ENCODE measurements at places on chromosomes 7 and 10.

GRCh38 chr10:91743465-91743864 lies 54.8 kb upstream of the TNKS2 start:
- no peak for DNase-seq

- no peak for DNase-seq
Observed at GRCh38 chr10:132790934-132791829, 5.2 kb upstream of the NKX6-2 start.

DNA sequence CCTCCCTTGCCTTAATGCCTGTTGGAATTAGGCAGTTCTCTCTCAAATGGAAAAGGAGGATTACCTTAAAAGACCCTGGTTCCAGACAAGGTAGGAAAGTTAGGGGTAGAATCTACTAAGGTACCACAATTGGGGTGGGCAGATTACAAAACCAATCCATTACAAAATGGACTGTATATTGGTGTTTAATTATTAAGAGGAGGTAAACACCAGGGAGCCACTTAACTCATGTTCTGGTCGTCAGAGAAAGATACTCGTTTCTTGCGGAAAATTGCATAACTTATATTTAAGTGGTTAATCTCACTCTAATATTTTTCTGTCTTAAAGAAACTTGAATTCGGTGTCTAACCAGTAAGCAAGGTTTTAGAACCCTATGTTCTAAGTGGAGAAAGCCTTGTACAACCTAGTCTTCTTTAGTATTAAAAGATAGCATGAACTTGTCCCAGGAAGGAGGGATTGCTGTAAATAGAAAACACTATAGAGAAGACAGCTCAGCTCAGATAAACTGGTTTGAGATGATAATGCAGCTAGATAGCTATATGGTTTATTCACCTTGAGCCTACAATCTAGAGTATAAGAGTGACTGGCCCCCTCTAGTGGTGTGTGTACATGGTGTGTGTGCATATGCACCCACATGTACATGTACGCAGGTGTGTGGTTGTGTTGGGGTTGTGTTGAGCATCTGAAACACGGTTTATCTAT lies 58.0 kb upstream of the STRIP2 start:
- no peak for DNase-seq

DNA sequence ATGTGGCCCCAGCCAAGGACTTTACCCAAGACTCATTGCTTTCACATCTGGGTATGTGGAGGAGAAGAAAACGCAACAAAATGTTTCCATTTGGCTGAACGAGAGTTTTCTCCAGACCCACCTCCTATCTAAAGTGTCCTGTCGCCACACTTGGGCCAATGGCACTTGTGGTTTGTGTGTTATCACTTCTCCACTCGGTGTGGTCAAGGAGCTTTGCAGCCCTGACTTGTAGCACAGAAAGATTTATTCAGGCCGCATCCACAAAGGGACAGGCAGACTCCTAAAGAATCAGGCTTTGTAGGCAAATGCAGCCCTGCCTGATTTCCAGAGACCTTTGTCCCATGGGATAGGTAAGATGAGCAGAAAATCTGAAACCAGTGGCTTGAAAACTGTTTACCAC lies 12.8 kb upstream of the LRRC4 start:
- no peak for DNase-seq

DNA sequence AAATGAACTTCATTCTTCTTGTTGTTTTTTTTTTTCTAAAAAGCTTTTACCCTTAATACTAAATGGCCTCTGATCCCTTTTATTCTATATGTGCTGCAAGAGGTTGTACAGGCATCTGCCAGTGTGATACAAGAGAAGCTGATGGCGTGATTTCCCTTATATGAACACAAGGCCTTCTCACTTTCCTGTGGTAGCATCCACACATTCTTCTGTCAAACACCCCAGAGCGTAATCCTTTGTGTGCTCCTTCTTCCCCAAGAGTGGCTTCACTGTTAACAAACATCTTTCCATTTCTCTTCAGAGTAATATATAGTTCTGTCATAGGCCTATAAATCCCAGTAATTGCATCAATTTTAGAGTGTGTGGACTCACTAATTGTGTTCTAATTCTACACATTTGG lies 86.3 kb upstream of the CAPZA2 start:
- DNase-seq: no peak

DNA sequence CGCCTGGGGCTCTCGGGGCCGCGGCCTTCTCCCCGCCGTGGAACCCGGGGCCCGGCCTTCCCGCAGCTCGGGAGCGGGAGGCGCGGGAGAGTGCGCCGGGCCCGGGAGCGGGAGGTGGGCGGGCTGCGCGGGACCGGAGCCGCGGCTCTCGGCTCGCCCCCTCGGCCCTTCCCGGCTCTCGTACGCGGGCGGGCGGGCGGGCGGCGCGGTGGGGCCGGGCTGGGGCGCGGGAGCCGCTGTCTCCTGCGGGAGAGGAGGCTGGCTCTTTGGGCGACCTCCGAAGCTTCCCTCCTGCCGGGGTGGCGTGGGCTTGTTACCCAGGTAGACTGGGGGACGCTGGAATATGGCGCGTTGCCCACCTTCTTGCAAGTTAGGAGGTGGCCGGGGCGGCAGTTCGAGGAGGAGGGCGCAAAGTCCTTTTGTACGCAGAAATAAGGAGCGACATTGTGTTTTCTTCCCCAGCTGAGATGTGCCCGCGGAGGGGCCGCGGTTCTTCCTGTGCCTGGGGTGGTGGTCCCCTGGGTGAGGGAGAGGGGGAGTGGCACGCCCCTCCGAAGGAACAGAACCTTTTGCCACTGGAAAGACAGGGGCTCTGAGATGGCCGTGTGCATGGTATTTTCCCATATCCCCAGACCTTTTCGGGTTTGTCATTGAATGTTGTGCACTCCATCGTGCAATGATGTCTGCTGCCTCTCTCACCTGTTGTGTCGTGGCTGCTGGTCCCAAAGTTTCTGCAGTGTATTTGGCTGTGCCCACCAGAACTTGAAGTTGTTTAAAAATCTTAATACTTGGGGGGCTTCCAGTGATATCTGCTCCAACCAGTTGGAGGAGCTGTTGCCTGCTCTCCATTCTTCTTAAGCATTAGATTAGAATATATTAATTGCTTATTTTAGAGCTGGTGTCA lies 844 bp downstream of the NRF1 start:
- peak; percentile 18 for DNase-seq

GRCh38 chr7:141950806-141951205 lies 4.0 kb upstream of the CLEC5A start:
- no peak for DNase-seq

DNA sequence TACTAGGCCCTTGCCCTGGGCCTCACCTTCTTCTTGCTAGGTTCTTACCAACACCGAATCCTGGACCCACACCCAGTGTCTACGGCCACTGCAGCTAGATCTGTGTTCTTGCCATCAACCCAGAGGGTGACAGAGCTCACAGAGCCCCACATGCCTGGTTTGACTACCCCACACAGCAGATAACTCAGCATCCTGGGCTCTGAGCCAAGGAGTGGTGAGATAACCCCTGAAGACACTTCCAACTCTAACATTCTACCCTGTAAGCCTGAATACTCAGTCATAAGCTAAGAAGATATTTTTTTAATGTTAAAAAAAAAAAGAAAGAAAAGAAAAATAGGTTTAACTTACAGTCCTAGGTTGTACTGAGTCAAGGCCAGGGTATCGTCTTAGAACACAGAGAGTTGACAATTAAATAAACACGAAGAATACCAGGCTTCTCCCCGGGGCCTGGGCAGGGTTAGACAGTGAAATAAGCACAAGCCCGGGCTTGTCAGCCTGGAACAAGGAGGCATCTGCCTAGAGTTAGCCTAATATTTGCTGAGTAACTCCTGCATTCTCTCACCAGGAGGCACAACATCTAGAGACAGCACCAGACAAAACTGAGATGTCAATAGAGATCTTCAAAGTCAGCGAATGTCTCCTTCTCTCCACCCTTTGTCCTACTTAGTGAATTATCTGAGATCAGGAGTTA lies 556.5 kb upstream of the LRRN3 start:
- no peak for DNase-seq

GRCh38 chr10:69780077-69780476 lies 21.6 kb upstream of the COL13A1 start:
- DNase-seq: no peak

- no peak for DNase-seq
Observed at GRCh38 chr7:110090110-110090820, 1000.7 kb upstream of the LRRN3 start.

DNA sequence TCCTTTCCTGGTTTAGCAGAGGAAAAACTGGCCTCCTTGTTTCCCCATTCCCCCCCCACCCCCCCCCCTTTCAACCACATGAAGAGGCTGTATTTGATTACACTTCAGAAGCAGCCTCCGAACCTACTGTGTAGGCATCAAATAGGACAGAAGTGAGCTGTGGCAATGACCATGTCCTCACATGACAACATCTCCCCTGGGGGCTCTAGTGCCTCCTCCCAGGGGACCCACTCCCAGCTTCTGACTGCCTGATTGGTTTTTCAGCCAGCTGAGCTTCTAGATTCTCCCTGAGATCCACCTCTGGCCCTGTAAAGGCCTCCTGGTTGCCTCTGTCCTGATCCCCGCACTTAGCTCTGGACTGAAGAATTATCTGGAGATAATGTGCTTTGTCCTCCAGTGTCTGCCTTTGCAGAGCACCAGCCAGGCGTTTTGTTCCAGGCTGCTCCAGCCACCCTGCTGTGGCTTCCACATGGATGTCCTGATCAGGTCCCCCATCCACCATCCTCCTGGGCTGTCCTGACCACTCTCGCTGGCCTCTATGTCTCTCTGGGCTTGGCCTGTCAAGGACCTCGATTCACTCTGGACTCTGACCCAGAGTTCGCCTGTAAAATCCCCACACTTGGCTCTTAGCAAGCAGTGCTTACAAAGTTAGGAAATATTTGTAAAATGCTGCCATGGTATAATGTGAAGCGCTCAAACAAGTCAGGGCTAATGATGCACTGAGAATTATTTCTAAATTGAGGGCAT lies 42.4 kb upstream of the TOMM7 start:
- no peak for DNase-seq

GRCh38 chr10:49158915-49159314 lies 25.1 kb upstream of the FAM170B start:
- DNase-seq: no peak

GRCh38 chr10:110241407-110241806 lies 34.0 kb downstream of the MXI1 start:
- no peak for DNase-seq

DNA sequence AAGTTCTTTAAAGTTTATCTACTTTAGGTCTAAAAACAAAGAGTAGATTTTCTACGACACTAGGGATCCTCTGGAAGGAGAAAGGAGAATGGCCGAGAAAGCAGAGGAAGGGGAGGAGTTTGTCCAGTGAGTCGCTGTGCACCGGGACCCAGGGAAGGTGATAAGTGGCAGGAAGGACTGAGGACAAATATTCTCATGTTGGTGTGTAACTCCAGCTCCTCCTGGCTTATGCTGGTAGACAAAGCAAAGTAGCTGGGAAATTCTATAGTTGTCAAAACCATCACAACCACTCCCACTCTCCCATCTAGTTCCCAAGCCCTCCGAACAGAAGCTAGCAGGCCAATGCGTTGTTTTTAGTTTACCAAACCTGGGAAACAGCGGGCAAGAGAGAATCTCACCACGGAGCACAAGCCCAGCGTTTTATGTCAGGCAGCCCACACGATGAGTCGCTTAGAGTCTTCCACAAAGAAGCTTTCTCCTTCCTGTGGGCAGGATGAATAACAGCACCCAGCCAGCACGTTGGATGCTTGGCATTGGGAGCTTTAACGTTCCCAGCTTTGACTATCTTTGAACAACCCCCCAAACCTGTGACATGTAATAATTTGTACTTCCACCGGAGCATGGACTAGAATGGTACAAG lies 32.9 kb upstream of the JCAD start:
- DNase-seq: no peak

- DNase-seq: no peak
Observed at GRCh38 chr10:15253951-15254807, 85.7 kb upstream of the NMT2 start.

DNA sequence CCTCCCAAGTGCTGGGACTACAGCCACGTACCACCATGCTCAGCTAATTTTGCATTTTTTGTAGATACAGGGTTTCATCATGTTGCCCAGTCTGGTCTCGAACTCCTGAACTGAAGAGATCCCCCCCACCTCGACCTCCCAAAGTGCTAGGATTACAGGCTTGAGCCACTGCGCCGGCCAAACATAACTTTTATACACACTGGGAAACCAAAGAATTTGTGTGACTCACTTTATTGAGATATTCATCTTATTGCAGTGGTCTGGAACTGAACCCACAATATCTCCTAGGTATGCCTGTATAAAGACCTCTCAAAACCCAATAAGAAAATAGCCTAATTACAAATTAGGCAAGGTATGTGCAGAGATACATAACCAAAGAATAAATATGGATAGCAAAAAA lies 182.6 kb upstream of the FEZF1 start:
- DNase-seq: no peak

- DNase-seq: no peak
Observed at GRCh38 chr10:63256009-63256773, 123.1 kb downstream of the NRBF2 start.

DNA sequence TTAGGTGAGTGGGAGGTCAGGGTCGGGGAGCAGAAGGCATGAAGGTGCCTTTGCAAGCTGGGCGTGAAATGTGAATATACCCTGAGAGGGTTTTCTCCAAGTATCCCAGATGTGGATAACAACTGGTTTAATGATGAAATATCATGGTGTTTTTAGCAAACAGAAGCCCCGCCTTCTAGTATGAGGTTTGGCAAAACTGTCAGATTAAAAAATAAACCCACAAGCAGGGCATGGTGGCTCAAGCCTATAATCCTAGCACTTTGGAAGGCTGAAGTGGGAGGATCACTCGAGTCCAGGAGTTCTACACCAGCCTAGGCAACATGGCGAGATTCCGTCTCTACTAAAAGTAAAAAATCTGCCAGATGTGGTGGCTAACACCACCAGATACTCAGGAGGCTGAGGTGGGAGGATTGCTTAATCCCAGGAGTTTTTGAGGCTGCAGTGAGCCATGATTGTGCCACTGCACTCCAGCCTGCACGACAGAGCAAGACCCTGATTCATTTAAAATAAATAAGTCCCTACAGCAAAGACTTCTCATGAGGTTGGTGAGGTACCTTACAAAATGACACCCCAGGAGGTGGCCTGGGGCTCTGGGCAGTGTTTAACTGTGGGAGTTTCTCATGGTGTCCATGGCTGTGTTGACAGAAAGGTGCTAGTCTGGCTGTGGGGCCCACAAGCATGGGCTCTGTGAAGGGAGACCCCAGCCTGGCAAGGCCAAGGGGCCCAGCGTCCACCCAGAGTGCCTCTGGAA lies 6.7 kb upstream of the PWWP2B start:
- no peak for DNase-seq

GRCh38 chr10:122044045-122044661 lies 55.2 kb downstream of the TACC2 start:
- DNase-seq: no peak

- DNase-seq: no peak
Observed at GRCh38 chr10:71390461-71390835, 6.3 kb upstream of the CDH23 start.

- DNase-seq: no peak
Observed at GRCh38 chr7:23593706-23594105, 3.5 kb upstream of the CCDC126 start.

DNA sequence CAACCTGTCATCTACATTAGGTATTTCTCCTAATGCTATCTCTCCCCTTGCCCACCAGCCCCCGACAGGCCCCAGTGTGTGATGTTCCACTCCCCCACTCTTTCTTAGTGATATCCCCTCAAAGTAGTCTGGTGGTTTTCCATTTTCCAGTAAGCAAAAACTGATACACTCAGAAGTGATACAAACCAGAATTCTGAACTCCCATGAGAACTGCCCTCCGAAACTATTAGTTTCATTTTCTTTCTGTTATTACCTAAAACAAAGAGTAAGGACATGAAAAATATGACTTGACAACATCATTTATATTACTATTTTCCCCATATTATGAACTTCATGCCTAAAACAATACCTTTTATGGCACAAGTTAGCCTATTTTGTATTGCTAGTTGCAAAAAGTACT lies 175.0 kb downstream of the OTUD1 start:
- no peak for DNase-seq

GRCh38 chr7:82704121-82704520 lies 260.5 kb upstream of the CACNA2D1 start:
- DNase-seq: no peak
